ENCODE measurements at places on chromosomes 5 and 9.

- DNase-seq = peak; percentile 99
These were observed at the start of gene GNE for GRCh38 chr9:36258208-36258995. TSS of gene GNE (minus strand) at chr9:36258448. CDS start at chr9:36249355, 9,093 bp downstream.

DNA sequence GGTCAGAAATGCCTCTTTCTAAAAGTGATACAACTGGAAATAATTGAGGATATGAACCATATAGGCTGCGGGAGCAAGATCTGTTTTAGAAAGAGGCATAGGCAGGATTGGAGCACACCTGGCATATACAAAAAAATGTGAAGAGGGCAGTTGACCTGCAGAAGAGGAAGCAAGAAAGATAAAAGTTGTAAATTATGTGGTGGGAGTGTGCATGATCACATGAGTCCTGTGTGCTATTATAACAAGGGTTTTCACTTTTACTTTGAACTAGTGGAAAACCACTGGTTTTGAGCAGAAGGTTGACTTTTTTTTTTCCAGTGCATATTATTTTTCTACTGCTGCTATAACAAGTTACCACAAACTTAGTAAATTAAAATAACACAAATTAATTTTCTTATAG is 489.3 kb downstream of the ANXA1 start:
- no peak for DNase-seq

DNA sequence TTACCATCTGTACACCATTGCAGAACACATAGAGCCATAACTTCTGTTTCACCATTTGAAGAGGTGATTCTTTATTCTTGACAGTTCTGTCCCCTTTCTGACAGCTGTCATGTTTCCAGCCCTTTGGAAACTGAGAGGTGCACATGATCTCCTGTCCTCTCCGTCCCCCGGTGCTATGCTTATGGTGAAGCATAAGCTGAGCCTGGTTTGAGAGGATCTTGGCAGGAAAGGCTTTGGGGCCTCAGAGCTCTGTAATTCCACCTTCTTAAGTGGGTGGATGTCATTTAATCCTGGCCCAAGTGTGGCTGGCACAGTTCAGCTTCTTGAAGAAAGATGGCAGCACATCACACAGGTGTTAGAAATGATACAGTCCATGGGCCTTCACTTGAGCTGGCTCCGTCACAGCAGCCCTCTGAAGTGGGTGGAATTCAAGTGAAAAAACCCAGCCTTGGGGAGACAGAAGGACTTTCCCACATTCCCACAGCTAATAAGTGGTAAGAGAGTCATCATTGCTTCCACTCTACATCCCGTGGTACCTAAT is 30.7 kb upstream of the GRPEL2 start:
- DNase-seq = no peak

GRCh38 chr5:180803181-180804128 is 849 bp upstream of the MGAT1 start:
- DNase-seq = peak; percentile 24

DNA sequence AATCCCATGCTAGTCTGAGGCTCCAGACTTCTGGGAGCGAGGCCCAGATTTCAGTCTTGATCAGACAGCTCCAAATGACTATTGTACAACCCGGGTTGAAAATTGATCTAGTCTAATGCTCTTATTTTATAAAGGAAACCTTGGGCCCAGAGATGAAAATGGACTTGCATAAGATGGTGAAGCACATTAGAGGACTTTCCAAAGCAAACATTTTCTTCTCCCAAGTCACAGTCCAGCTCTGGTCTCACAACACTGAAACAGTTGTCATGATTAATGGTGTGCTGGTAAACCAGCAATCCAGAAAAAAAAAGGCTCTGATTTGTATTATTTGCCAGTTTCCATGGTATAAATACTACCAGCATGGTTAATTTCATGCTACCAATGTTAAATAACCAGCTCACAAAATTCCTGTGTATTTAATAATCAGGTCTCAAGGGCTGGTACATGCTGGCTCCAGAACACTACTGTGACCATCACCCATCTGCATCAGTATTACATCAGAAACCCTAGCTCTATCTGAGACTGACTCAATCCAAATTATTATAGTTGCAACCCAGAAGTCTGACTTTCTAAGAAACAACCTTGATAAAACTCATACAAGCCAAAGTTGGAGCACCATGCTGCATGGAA is 32.5 kb upstream of the ABLIM3 start:
- DNase-seq = no peak

DNA sequence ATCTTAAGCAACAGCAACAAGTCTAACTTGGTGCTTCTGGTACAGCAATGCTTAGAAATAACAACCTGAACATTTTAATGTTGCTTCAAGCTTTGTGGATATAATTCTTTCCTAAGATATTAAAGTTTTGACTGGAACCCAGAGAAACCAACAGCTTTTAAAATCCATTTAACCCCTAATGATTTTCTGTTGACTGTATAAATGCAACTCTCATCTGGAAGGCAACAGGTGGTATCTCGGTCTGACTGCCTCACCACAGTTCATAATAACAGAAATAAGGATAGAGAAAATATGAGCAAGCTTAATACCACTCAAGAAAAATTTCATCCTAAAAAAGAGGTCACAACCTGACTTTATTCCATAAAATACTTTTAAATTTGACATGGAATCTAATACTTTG is 116.9 kb downstream of the HOMER1 start:
- no peak for DNase-seq

DNA sequence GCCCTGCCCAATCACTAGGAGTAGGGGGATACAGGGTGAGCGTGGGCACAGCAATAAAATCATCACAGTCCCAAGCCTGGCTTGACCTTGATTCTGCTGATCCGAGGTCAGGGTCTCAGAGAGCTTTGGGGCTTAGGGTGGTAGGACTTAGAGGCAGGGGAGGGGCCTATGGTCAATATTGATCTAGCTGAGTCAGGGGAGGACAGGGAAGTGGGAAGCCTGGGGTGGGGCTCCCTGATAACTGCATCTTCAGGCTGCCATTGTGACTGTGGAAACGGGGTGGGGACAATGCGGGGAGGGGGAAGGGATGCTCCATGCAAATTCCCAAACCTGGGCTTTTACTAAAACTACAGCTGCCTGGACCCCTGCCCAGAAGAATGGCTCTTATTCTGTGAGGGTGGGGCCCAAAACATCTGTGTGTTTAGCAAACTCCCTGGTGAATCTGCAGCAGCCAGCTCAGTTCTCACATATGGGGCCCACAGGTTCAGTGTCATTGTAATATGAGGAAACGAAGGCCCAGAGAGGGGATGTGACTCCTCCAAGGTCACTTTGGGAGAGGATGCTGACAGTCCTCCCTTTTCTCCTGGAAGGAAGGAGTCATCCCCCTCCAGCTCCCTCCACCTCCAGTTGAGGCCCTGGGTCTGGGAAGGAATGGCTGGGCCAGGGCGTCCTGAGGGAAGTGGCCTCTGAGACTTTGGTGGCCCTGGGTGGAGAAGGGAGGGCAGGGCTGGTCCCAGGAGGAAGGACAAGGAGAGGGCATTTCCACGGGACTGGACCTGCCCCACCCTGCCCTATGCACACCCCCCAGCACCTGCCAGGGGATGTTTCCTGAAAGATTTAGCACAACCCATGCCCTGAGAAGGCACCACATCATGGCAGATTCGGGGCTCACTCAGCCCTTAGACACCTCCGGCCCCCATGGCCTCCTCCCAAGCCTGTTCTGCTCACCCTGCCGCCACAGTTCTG is 26.4 kb downstream of the SLC6A7 start:
- no peak for DNase-seq

GRCh38 chr5:174693697-174694385 is 30.5 kb upstream of the MSX2 start:
- DNase-seq = no peak

DNA sequence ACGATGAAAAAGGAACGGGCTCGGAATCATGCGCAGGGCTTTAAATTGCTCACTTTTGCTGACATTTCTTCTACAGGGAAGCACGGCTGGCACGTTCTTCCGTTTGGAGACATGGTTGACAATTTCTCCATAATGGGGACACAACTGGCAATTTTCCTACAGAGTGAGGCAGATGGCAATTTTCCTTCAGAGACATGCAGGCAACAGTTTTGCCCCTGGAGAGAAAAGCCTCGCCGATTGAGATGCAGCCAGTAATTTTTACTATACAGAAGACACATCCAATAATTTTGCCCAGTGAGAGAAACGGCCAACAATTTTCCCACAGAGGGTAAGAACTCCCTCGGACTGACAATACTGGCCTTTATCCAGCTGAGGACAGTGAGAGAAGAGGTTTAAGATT is 90.9 kb upstream of the GPR151 start:
- DNase-seq = no peak

- DNase-seq = no peak
These were observed 405.5 kb downstream of the EFNA5 start for GRCh38 chr5:107265193-107265592.

DNA sequence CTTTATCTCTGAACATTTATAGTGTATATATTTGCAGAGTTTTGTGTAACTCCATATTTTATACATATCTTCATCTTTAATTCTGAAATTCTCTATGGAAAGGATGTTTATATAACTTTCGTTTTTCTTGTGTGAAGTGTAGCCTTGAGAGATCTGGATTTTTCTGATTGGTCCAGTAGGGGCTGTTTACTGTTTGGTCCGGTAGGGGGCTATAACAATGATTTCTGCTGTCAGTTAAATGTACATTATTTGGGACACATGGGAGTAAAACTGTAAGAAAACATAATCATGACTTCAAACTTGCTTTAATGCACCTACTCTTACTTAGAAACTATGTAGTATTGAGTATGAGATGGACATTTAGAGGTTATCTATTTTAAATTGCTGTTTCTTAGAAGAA is 527.1 kb upstream of the ARRDC3 start:
- no peak for DNase-seq

DNA sequence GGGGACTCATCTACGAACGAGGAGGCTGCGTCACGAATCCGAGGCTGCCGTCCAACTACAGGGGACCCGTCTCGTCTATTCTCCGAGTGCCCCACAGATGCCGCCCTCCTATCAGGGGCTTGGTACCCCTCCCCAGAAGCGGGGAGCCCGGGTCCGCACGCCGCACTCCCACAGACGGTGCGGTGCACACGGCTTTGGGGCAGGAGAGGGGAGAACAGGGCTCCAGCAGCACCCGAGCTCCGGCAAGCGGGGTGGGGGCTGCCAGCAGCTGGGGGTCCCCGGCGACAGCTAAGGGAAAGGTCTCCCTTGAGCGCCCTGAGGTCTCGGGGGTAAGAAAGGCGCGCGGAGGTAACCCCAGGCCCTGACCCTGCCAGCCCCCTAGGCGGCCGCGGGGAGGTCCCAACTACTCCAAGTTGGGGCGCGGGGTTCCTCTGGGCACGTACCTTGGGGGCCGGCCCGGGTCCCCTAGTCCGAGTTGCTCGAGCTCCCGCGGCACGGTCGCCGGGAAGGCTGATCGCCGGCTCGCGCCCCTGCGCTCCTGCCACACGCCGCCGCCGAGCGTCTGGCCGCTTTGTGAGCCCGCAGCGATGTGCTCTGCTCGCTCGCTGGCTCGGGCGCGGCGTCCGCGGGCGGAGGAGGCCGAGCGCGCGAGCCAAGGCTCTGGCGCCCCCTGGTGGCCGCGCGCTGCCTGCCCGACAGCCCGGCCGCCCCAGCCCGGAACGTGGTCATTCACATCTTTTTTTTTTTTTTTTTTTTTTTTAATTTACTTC is at the start of gene SPOCK1:
Gene SPOCK1 (minus strand): TSS at position 591 of the 770 bp plus-strand sequence.
- DNase-seq = peak; percentile 87

DNA sequence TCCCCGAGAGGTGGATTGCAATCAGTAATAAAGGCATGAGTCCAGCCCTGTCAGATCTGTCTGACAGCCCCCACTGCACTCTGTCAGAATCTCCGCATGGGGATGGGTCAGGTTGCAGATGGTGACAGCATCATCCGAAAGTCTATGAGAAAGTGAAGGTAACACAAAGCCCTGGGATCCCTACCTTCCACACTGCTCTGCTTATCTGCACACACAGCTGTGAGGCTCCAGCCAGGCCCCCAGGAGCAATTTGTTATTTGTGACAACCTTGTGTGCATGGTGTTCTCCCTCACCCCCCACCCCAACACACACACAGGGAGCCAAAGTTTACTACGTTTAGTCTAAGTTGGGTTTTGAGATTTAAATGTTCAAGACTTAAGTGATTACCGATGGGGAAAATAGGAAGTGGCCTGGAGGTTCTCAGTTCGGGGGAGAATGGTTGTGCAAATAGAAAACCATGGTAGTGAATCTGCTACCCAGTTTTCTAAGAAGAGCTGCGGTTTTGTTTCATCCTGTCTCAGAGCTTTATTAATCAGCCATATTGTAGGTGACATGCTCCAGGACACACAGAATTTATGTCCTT is 92.7 kb downstream of the SV2C start:
- no peak for DNase-seq

- DNase-seq = no peak
These were observed 149.7 kb downstream of the ESM1 start for GRCh38 chr5:54835647-54836046.
